Liver (tissue), 10 donors: ENCODE measurements at places on chromosomes 12 and 14.

GRCh38 chr12:65962921-65963861 lies 138.9 kb downstream of the HMGA2 start:
- DNase-seq = no peak
- no peaks in the 10 kb centered on the region for H3K4me1 ChIP-seq
- H3K27me3 ChIP-seq = no peaks in the 10 kb centered on the region

- H3K27ac ChIP-seq = no peak overlapping the region
- no peaks in the 10 kb centered on the region for H3K36me3 ChIP-seq
- H3K4me1 ChIP-seq = peaks cover 4% of the 10 kb centered on the region
- H3K27me3 ChIP-seq = no peaks in the 10 kb centered on the region
- DNase-seq = no peak
These were observed 115.6 kb downstream of the CCER1 start for GRCh38 chr12:90839346-90839745.

DNA sequence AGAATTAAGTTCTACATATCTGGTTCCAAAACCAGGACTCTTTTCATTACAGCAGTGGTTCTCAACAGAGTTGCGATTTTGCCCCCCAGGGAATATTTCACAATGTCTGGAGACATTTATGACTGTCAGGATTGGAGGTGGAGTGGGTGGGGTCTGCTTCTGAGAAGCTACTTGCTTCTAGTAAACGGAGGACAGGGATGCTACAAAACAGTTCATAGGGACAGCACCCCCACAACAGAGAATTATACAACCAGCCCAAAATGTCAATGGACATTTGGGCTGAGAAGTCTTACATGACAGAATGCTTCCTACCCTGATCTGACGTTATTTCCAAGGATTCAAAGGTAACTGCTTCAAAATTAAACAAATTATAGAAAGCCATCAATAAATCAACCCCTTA lies 739 bp upstream of the SPATA7 start:
- no peaks in the 10 kb centered on the region for H3K4me1 ChIP-seq
- no peak for DNase-seq
- H3K27me3 ChIP-seq = no peaks in the 10 kb centered on the region
- no peaks in the 10 kb centered on the region for H3K36me3 ChIP-seq
- peak overlapping the region; percentile 74 for H3K27ac ChIP-seq
- peak overlapping the region; percentile 92 for H3K4me3 ChIP-seq

- H3K36me3 ChIP-seq = no peaks in the 10 kb centered on the region
- H3K4me1 ChIP-seq = no peaks in the 10 kb centered on the region
- no peak overlapping the region for H3K4me3 ChIP-seq
- no peak overlapping the region for H3K27ac ChIP-seq
- DNase-seq = no peak
These were observed 29.3 kb downstream of the JAG2 start for GRCh38 chr14:105139212-105139825.

DNA sequence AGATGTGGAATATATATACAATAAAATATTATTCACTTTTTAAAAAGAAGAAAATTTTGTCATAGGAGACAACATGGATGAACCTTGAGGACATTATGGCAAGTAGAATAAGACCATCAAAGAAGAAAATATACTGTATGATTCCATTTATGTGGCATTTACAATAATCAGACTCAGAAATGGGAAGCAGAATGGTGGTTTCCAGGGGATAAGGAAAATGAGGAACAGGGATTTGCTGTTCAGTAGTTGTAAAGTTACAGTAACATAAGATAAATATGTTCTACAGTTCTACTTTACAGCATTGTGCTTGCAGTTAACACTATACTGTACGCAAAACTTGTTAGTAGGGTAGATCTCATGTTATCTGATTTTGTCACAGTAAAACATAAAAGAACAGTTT lies 1271.0 kb downstream of the LRFN5 start:
- H3K4me3 ChIP-seq = no peak overlapping the region
- H3K27ac ChIP-seq = no peak overlapping the region
- DNase-seq = no peak
- H3K36me3 ChIP-seq = no peaks in the 10 kb centered on the region

DNA sequence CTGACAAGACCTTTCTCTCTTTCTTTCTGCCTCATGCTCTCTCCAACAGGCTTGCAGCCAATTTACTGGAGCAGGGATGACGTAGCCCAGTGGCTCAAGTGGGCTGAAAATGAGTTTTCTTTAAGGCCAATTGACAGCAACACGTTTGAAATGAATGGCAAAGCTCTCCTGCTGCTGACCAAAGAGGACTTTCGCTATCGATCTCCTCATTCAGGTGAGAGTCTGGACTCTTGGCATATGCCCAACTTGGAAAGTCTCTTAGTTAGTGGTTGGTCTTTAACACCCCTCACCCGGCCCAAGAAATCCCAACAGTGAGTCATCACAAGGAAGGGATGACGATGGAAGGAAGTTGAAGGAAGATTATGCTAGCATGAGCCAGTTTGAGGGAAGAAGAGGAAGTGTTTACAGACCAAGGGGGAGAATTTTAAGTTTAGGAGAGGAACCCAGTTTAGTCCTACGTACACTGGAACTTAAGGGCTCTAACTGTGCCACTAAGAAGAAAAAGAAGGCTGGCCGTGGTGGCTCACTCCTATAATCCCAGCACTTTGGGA lies 189.7 kb downstream of the ETV6 start:
- H3K27me3 ChIP-seq = no peaks in the 10 kb centered on the region
- no peaks in the 10 kb centered on the region for H3K36me3 ChIP-seq
- no peak for DNase-seq
- peaks cover 21% of the 10 kb centered on the region for H3K4me1 ChIP-seq
- H3K4me3 ChIP-seq = no peak overlapping the region
- H3K27ac ChIP-seq = peak overlapping the region; percentile 60

DNA sequence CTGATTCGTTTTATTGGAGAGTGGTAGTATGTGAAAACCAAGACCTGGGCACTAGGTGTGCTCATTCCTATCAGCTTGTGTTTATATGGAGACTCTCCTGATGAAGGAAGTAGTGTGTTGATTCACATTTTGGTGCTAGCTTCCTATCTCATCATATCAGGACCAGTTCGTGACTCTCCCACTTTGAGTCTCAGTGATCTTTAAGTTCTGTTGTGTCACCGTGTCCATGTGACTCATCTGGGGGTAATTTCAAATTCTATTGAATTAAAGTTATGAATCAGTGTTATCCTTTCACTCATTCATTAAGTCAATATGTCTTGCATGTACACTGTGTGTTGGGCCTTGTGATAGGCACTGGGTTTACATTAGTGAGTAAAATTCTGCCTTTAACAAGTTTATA lies 180.2 kb downstream of the CACNA1C start:
- H3K4me3 ChIP-seq = no peak overlapping the region
- H3K4me1 ChIP-seq = no peaks in the 10 kb centered on the region
- H3K27me3 ChIP-seq = no peaks in the 10 kb centered on the region
- H3K27ac ChIP-seq = no peak overlapping the region
- DNase-seq = no peak

DNA sequence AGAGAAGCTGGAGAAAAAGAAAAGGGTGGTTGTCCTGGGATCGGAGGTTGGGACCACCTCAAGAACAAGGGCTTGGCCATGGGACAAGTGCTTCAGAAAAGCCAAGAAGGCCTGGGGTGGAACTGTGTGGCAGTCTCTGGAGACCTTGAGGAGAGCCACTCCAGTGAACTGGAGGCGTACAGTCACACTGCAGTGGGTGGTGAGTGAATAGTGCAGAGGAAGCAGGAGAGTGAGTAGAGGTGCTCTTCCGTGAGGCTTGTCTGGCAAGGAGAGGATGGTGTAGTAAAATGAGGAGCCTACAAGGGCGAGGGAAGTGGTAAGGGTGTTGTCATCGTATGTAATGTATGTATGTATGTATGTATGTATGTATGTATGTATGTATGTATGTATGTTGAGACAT lies 20.9 kb downstream of the RASSF3 start:
- no peaks in the 10 kb centered on the region for H3K36me3 ChIP-seq
- no peak overlapping the region for H3K4me3 ChIP-seq
- no peaks in the 10 kb centered on the region for H3K4me1 ChIP-seq
- no peak overlapping the region for H3K27ac ChIP-seq

DNA sequence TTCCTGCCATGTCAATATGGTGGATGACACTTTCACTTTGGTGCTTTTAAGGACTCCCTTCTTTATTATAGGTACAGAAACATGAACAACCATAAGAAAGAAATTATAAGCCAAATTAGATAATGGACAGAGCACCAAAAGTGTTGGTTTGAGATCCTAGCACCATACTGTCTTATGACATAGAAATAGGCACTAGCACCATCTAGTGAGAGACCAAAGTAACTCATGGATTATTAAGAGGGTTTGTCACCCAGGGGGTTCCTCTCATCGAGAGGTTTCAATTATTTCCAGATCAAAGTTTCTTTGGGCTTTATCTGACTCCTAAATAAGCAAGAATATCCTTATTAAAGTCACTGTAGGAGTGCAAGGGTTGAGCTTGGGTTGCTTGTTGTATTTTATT lies 153.0 kb upstream of the DIO2 start:
- H3K27ac ChIP-seq = no peak overlapping the region
- no peaks in the 10 kb centered on the region for H3K36me3 ChIP-seq
- no peak for DNase-seq
- no peaks in the 10 kb centered on the region for H3K27me3 ChIP-seq
- no peaks in the 10 kb centered on the region for H3K4me1 ChIP-seq
- no peak overlapping the region for H3K4me3 ChIP-seq

GRCh38 chr14:91125271-91125660 lies 11.4 kb downstream of the DGLUCY start:
- no peaks in the 10 kb centered on the region for H3K27me3 ChIP-seq
- no peak overlapping the region for H3K4me3 ChIP-seq
- peaks cover 6% of the 10 kb centered on the region for H3K36me3 ChIP-seq
- peaks cover 10% of the 10 kb centered on the region for H3K4me1 ChIP-seq

GRCh38 chr14:94925416-94926173 lies 155.7 kb upstream of the GSC start:
- no peak overlapping the region for H3K27ac ChIP-seq
- no peaks in the 10 kb centered on the region for H3K36me3 ChIP-seq
- peaks cover 5% of the 10 kb centered on the region for H3K27me3 ChIP-seq
- no peak for DNase-seq

GRCh38 chr14:69612014-69612782 lies 802 bp downstream of the SUSD6 start:
- H3K36me3 ChIP-seq = no peaks in the 10 kb centered on the region
- H3K27ac ChIP-seq = peak overlapping the region; percentile 90
- no peaks in the 10 kb centered on the region for H3K27me3 ChIP-seq
- no peaks in the 10 kb centered on the region for H3K4me1 ChIP-seq

GRCh38 chr14:103204852-103205540 lies 81.7 kb downstream of the TNFAIP2 start:
- H3K36me3 ChIP-seq = no peaks in the 10 kb centered on the region
- peaks cover 3% of the 10 kb centered on the region for H3K4me1 ChIP-seq
- H3K27ac ChIP-seq = no peak overlapping the region

- no peak for DNase-seq
- no peak overlapping the region for H3K27ac ChIP-seq
- no peaks in the 10 kb centered on the region for H3K36me3 ChIP-seq
- no peaks in the 10 kb centered on the region for H3K27me3 ChIP-seq
- H3K4me1 ChIP-seq = no peaks in the 10 kb centered on the region
These were observed 84.5 kb downstream of the PLEKHG3 start for GRCh38 chr14:64788706-64789105.

GRCh38 chr14:67167420-67168109 lies 21.7 kb upstream of the GARIN2 start:
- H3K36me3 ChIP-seq = peaks cover 25% of the 10 kb centered on the region
- H3K27me3 ChIP-seq = no peaks in the 10 kb centered on the region
- H3K4me1 ChIP-seq = no peaks in the 10 kb centered on the region
- no peak overlapping the region for H3K27ac ChIP-seq
- no peak overlapping the region for H3K4me3 ChIP-seq
- DNase-seq = no peak

GRCh38 chr12:119071638-119072231 lies 90.4 kb downstream of the SRRM4 start:
- H3K4me3 ChIP-seq = no peak overlapping the region
- DNase-seq = no peak
- H3K4me1 ChIP-seq = no peaks in the 10 kb centered on the region

DNA sequence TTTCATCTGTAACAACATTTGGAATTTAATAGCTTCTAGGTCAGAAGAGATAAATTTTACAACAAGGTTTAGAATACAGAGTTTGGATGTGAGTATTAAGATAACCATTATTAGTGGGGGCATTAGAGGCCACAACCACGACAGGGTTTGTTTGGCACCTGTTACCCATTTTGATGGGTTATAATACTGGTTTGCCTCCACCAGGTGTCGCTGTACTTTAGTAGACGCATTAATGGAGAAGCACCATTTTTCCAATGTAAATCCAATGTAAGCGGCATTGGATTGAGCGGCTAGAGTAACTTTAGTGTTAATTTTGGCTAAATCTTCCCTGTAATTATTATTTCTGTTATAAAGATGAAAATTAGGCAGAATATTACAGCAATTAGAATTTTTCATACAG lies 136.2 kb downstream of the SLCO1B3 start:
- no peak overlapping the region for H3K4me3 ChIP-seq
- no peaks in the 10 kb centered on the region for H3K27me3 ChIP-seq
- no peaks in the 10 kb centered on the region for H3K36me3 ChIP-seq
- no peaks in the 10 kb centered on the region for H3K4me1 ChIP-seq
- DNase-seq = no peak

- no peak for DNase-seq
- no peak overlapping the region for H3K4me3 ChIP-seq
- no peaks in the 10 kb centered on the region for H3K4me1 ChIP-seq
- no peaks in the 10 kb centered on the region for H3K27me3 ChIP-seq
These were observed 16.0 kb upstream of the LUM start for GRCh38 chr12:91127306-91127705.

DNA sequence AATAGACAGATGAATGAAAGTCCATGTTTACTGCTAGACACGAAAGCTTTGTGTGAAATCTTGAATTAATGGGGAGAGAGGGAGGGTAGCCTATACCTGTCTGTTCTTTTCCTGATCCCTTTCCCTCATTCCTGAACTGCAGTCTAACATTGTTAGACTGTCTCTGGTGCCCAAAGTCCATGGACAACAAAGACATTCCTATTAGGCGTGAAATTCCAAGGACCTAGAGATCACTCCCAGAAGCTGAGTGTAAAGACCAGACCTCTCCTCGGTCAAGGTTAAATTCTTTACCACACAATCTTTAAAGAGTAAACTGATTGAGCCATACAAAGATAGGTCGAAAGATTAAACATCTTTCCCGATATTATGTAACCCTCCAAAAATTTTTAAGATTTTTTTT lies 270.7 kb upstream of the GARIN2 start:
- H3K27me3 ChIP-seq = no peaks in the 10 kb centered on the region
- no peak overlapping the region for H3K4me3 ChIP-seq
- peaks cover 12% of the 10 kb centered on the region for H3K36me3 ChIP-seq
- no peak overlapping the region for H3K27ac ChIP-seq
